ENCODE measurements at places on chromosomes 3 and 15.

DNA sequence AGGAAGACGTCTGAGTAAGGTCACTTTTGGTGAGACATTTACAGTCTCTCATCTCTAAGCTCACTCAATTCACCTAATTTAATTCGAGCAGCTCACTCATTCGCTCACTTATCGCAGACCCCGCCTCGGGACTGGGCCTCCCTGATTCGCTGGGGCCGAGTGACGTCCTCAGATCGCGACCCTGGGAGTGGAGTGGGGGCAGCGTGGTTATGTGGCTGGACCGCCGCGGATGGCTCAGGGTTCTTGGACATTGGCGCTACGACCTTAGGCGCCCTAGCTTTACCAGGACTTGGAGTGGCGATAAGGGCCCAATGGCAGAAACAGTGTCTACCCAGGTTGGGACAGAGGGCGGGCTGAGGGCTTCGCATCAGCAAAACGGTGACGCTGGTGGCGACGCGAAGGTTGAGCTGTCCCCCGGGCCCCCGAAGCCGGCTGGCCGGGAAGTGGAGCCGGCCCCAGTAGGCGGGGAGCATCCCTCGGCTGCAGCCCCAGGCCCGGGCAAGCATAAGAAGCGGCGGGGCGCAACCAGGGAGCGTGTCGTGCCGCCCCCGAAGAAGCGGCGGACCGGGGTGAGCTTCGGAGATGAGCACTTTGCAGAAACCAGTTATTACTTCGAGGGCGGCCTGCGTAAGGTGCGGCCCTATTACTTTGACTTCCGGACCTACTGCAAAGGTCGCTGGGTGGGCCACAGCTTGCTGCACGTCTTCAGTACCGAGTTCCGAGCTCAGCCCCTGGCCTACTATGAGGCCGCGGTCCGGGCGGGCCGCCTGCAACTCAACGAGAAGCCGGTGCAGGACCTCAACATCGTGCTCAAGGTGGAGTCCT lies at the start of gene RPUSD2:
Gene RPUSD2, plus strand, starts transcription at position 171 of the 825 bp plus-strand sequence. Its CDS starts 39 bp downstream, at position 210.
- DNase-seq: peak; percentile 90

- no peak for DNase-seq
These were observed 30.8 kb downstream of the TPRG1 start for GRCh38 chr3:189202583-189202982.

GRCh38 chr3:149554826-149555225 lies 80.3 kb downstream of the TM4SF4 start:
- no peak for DNase-seq

- no peak for DNase-seq
These were observed 45.3 kb downstream of the MAP2K5 start for GRCh38 chr15:67587754-67588153.

DNA sequence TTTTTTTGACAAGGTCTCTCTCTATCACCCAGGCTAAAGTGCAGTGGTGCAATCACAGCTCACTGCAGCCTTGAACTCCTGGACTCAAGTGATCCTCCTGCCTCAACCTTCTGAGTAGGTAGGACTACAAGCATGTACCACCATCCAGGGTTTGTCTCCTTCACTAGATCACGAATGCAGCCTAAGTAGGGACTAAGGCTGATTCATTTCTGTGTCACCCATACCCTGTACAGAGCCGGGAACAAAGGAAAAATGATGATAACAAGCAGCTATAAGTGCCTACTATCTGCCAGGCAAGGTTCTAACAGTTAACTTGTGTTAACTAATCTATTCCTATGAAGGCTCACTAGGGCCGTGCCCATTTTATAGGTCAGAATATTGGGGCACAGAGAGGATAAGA lies 7.0 kb downstream of the TMEM40 start:
- no peak for DNase-seq

DNA sequence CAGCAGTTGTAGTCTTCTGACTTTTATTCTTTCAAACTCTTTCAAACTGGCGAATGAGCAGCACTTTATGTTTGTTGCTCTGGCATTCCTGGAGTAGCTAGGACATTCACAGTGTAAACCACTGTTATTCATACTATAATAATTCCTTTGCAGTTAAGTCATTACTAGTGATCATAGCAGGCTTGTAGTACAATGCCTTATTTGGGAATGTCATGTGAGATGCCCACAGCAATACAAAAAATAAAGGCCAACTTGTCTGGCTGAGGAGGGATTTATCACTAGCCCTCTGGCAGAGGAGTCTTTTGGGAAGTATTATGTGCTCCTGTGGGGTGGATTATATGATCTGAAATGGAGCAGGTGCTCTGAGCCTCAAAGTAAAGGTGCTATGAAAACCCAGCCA lies 197.2 kb downstream of the VGLL3 start:
- DNase-seq: no peak

DNA sequence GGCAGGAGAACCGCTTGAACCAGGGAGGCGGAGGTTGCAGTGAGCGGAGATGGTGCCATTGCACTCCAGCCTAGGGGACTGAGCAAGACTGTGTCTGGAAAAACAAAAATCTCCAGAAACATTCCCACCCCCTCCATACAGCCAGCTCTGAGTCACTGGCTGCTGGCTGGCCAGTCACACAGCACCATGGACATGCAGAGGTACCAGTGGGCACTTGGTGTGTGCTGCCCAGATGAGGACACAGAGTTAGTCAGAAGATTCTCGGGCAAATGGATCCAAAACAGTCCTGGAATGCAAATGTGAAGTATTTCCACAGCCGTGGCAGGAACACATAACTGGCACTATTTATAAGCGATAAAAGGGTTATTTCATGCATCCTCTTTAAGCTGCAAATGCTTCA lies 44.6 kb downstream of the BDH1 start:
- DNase-seq: no peak

DNA sequence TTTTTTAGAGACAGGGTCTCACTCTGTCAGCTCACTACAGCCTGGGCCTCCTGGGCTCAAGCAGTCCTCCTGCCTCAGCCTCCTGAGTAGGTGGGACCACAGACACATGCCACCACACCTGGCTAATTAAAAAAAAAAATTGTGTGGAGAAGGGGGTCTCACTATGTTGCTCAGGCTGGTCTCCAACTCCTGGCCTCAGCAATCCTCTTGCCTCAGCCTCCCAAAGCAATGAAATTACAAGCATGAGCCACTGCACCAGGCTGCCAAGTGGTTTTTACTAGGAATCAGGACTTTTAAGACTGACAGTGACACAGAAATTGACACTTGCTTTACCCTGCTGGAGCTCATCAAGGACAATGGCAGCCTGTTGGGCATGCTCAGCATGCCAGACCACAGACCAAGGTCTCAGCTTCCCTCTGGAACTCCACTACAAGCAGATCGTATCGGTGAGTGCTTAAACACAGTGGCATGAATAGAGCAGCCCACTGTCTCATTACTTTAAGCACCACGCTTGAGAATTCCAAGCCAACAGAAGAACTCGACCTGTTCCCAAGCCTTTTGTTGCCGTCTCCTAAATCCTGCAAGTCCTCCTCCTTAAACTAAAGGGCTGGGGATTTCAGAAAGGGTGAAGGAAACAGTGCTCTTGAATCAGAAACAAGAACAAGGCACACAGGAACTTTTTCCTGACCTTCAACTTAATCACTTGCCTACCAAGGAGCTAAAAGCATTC lies 41.4 kb downstream of the EOMES start:
- no peak for DNase-seq

- no peak for DNase-seq
These were observed 6.8 kb upstream of the TMF1 start for GRCh38 chr3:69058947-69059224.

- DNase-seq: peak; percentile 76
These were observed at the start of gene TMEM42 for GRCh38 chr3:44861412-44862225. Gene TMEM42, plus strand, starts transcription at chr3:44861912. Its CDS starts 13 bp downstream, at chr3:44861925.

GRCh38 chr3:42655331-42655888 lies 1.9 kb downstream of the ZBTB47 start:
- no peak for DNase-seq

- DNase-seq: no peak
These were observed 212.5 kb downstream of the UBE3A start for GRCh38 chr15:25226360-25226759.

DNA sequence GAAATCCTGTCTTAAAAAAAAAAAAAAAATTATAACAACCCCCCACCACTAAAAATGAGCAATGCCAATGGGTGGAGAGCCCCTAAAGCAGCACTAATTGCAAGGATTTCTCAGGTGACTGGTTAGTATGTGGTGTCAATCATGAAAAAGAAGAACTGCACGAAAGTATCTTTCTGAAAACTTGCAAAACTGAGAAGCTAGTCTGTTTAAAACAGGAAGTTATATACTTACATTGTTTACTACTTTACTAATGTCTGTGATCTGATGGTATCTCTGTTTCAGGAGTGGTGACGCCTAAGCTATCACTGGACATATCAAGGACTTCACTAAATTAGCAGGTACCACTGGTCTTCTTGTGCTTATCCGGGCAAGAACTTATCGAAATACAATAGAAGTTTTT lies at the start of gene CCR3:
Gene CCR3, plus strand, starts transcription at position 341 of the 400 bp plus-strand sequence. CDS start 22,699 bp downstream, outside the sequence.
- DNase-seq: no peak

GRCh38 chr3:15647611-15648167 lies 46.1 kb downstream of the BTD start:
- peak; percentile 9 for DNase-seq

- DNase-seq: no peak
These were observed 11.2 kb downstream of the NCKIPSD start for GRCh38 chr3:48674505-48674904.

DNA sequence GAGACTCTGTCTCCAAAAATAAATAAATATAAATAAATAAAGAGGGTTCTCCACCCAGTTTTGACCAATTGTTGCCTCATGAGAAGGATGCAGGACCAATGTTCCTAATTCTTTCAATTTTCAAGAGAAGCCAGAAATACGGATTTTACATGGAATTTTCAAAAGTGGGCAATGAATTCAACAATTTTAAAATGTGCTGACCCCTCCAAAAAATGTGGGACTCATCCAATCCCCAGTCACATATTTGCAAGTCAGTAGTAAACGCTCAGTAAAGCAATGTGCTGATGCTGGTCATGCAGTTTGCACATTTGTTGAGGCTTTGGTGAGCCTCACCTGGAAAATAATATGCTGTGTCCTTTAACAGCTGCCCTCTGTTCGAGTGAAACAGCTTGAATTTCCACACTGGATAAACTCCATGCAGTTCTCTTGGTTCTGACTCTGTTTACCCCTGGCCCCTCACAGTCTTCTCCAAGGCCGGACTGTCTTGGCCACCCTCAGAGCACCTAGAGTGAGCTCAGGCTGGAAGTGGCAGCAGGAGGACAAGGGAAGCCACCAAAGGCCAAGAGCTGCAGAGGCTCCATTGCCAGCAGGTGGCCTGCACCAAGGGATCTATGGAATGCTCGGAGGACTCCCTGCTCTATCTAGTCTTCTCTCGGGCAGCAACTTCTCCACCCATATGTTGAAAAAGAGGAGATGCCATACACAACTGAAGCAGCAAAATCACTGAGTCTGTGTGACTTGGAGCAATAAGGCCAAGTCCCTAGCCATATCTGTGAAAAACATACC lies 246.8 kb downstream of the UACA start:
- no peak for DNase-seq

DNA sequence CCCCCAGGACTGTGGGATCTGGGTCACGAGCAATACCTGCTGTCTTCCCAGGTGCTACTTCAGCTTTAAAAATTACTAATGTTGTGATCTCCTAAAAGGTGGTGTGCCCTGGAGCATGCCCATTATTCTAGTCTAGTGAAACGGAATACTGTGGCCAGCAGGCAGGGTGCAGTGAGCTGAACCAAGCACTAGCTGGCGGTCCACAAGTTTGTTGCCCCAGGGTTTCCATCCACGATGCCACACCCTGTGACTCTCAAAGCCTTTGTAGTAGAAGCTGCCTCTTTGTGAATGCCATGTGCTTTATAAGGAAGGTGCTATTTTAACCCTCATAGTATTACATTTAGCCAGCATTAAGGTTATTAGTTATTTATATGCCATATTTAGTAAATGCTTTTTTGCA lies 49.1 kb downstream of the PXYLP1 start:
- DNase-seq: no peak

GRCh38 chr3:158710601-158711000 lies 21.7 kb downstream of the RARRES1 start:
- DNase-seq: no peak

DNA sequence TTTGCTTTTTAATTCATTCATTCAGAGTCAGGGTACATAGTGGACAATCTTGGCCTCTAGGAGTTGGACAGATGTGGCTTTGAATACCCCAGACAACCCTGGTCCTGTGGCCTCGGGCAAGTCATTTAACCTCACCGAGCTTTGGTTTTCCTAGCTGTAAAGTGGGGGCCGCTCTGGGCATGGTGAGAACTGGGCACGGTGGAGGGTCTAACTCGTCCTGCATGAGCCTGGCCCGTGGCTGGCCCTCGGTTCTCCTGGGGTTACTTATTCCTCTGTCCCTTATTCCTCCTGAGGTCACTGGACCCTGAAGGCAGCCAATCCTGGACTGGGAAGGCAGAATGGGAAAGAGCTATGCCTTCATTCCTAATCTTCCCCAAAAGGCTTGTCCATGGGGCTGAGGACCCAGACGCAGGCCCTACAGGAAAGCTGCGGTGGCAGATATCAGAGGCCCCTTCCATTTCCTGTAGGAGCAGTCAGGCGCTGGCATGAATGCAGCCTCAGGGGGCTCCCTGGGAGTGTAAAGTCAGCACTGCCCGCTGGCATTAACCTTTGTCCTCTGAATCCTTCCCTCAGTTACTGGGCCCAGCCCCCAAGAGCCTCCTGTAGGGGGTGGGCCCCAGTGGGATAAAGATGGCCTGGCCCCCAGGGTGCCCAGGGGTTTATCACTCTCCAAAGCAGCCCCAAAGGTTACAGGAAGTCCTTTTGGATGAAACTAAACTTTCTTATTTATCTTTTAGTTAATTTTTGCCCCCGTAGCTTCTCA lies 17.9 kb upstream of the SEC13 start:
- DNase-seq: no peak

GRCh38 chr15:59524331-59524731 lies 86.3 kb downstream of the FAM81A start:
- no peak for DNase-seq

DNA sequence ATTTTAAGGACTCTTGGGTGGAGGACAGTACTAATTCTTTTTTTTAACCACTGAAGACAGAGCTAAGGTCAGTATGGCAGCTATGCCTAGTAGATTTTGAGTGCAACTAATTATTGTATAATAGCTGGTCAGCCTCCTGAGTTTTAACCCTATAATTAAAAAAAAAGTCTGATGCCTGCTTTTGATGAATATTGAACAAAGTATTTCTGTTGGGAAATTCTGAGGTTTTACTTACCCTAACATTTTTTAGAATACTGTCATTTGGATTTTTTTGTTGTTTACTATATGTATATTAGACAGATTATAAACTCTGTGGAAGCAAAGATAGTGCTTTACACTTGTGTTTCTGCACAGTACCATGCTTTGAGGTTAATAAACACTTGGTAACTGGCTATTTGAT lies 20.8 kb downstream of the TCF12 start:
- no peak for DNase-seq

GRCh38 chr15:59549301-59550185 lies 62.0 kb upstream of the GCNT3 start:
- no peak for DNase-seq
